ENCODE measurements at places on chromosomes 7 and 10.

GRCh38 chr10:31698181-31698830 is 230.3 kb downstream of the ARHGAP12 start:
- DNase-seq, result no peak

DNA sequence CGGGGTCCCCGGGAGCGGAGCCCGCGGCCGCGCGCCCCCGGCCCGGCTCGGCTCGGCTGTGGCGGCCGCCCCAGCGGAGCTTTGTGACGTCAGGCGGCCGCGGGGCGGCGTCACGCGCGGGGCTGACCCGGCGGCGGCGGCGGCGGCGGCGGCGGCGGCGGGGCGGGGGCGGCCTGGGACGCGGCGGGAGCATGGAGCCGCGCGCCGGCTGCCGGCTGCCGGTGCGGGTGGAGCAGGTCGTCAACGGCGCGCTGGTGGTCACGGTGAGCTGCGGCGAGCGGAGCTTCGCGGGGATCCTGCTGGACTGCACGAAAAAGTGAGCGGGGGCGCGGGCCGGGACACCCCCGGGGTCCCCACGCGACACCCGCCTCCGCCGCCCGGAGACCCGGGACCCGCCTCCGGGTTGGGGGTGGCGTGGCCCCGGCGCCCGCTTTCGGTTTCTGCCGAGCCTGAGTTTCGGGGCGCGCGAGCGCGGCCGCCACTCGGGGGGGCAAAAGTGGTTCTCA is at the start of gene PWWP2B:
Gene PWWP2B (plus strand): TSS at position 165 of the 506 bp plus-strand sequence. CDS start 27 bp downstream, at position 192.
- DNase-seq, result peak; percentile 62

GRCh38 chr10:8052341-8052955 is 2.0 kb upstream of the GATA3 start:
- no peak for DNase-seq

DNA sequence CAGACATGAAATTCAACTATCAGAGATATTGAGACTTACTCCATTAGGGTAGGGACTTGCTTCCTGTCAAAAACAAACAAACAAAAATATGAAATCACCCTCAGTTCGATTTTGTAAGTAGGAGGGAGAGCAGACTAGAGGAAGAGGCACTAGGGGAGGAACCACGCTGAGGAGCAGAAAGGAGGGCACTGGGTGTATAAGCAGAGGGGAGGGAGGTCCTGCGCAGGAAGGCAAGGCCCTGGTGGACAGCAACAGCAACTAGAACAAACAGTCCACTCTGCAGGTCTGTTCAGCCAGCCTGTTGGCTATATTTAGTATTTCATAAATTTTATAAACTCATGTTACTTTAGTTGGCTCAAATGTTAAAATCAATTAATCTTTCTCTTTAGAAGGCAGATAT is 937.1 kb upstream of the C7orf33 start:
- no peak for DNase-seq

DNA sequence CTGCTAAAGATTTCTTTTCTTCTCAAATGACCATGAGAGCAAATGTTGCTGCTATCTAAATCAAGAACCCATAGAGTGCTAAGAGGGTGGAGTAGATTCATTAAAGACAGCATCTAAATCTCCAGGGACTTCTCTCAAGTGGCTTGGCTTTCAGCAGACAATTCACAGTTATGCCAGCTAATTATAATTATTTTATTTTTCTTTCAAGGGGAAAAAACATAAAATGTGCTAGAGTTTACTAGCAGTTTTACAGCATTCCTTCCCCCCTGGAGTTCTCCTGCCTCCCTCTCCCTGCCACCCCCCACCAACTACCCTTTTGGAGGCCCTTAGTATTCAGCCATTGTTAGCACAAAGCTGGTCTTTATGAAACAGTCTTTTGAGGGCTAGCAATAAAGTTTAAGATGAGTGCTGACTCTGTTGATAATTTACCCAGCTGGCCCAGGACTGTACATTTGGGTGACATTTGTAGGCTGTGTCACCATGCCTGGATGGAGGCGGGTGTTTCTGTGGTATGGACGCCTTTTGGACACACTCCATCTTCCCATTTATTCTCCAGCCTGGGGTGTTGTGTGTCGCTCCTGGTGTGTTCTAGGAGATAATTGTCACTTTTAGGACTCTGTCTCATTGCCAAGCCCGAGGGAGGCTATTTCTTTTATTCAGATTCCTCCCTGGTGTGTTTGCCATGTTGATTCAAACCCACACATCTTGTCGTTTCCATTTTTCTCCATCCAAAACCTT is 160.2 kb downstream of the CREB5 start:
- DNase-seq, result no peak

DNA sequence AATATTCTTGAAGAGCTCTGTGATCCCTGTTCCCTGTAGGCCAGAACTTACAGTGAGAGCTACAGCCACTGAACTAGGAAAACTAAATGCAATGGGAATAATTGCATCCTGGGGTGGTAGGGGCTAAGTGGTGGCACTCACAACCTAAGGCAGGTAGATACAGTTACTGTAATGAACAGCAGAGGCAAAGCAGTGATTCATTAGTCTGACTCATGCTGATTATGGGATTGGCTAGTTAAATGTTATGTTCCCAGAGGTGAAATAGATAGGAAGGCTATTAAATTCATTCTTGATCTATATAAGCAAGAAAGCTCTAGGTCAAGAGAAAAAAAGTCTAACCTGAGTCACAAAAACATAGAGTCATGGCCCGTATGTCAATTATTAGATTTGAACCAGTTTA is 173.1 kb upstream of the MALRD1 start:
- DNase-seq, result no peak

DNA sequence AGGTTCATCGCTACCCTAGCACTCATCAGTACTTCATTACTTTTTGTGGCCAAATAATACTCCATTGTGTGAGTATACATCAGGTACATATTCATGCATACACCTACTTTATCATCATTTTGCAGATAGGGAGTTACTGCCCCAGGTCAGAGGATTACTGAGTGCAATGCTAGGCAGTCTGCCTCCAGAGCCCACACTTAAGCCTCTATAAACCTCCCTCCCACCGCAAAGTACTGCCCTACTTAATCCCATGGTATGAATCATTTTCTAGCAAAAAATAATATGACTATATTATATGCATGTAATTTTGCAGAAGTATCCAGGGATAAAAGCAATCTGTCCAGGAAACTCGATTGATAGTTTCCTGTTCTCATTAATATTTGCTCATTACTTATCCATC is 194.3 kb downstream of the GRID1 start:
- no peak for DNase-seq

GRCh38 chr7:134212576-134213546 is 85.7 kb downstream of the LRGUK start:
- DNase-seq, result no peak

GRCh38 chr10:68516766-68517165 is 10.6 kb downstream of the SLC25A16 start:
- no peak for DNase-seq

DNA sequence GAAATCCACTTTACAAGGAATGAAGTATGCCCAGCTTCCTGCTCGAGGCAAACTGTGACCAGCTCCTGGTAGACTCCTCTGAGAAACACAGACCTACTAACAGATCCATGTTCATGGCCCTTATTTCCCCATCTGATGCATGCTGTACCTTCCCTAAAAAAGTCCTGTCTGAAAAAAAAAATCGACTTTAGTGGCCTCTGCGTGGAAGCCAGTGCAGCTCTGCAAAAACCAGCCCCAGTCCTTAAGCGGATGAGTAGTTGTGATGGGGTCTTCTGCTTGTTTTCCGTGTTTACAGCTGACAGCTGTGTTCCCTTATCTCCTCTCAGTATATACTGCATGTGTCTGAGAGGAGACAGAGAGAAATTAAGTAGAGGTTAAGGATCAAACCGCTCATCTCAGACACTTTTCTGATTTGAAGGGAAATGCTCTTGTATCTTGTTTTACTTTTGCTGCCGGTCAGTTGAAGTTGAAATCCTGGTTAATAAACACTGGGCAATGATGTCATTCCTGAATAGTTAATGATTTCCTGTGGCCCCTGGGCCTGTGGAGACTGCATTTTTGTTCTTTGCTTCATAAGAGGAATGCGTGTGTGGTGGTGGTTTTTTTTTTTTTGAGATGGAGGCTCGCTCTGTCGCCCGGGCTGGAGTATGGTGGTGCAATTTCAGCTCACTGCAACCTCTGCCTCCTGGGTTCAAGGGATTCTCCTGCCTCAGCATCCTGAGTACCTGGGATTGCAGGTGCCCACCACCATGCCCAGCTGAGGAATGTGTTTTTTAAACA is 67.6 kb downstream of the DOCK1 start:
- DNase-seq, result no peak

DNA sequence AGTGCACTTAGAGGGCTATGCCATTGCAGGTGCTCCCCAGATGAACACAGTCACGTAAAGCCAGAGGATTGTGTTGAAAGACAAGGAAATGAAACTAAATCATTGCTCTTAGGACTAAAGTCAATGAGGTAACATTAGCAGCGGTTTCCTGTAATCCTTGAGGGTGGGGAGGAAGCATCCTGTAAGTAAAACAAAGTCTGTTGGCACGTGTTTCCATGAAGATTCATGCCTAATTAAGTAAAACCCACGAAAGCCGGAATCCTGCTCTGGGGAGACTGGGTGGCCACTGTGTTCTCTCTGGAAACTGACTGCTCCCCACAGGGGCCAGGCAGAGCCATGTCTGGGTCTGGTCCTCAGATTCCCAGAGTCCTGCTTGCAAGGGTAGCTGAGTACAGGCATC is 18.3 kb downstream of the STEAP1B start:
- no peak for DNase-seq

DNA sequence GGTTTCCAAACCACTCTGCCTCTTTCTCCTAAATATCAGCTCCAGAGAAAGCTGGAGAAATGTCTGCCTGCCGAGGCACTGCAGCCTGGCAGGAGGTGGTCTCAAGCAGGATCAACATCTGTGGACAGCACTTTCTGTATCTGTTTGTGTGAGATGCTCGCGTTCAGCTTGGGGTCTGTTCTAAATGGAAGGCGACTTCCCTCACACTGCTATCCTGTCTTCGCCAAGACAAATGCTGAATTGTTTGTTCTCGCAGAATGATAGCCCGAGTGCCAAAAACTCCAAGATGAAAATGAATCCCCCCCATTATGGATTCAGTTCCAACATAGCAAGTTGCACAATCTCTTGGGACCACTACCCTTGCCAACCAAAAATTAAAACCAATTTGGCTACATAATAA is 72.2 kb upstream of the PALS2 start:
- no peak for DNase-seq

DNA sequence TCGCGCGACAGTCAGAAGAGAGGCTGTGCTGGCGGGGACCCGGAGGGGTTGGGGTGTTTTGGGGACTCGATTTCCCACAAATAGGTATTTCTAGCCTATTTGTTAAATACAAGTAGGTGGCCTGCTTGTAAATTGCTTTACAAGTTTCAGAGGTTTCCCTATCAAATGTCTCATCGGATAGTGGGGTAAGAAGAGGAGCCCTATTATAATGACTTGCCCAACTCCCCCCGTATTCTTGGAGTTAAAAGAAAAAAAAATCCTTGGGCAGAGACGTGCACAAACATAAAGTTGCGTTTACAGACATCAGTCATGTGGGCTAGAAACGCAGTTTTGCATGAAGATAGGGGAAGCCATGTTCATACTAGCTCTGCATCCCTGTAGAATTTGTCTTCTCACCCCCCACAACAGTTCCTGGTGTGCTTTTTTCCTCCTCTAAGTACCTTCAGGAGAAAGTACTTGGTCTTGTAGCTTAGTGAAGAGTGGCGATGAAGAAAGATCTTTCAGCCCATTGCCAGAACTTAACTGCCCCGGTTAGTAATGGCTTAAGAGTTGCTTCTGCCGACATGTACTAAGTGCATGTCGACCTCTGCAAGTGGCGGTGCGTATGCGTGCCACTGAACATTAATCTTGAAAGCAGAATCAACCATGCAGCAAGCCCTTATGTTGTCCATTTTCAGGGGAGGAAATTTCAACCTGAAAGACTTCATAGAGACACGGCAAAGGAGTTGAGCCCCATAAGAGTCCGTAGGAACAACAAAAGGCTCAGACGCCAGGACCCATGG is 832 bp upstream of the TIAL1 start:
- DNase-seq, result no peak

DNA sequence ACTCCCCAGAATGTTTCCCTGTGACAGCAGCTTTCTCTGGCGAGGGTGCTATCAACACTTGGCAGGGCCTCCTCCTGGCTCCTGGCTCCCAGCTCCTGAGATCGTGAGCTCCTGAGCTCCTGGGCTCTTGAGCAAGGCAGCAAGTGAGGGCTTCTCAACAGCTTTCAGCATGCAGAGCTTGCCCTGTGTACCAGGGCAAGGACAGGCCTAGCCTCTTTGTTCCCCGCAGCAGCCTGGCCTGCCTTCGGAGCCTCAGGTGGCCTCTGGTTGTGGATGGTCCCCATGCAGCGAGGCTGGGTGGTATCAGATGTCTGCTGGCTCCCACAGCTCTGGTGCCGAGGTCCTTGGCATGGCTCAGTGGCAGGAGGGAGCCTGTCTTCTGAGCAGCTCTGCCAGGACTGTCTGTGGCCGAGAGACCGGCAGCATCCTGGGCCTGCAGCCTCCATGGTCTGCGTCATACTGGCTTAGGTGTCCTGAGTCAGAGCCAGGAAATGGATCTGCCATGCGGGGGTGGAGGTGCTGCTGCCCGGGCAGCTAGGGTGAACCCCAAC is 44.2 kb downstream of the ZMIZ1 start:
- no peak for DNase-seq

GRCh38 chr10:119657725-119658124 is 6.5 kb downstream of the BAG3 start:
- DNase-seq, result no peak

- no peak for DNase-seq
These were observed 18.6 kb downstream of the RABGEF1 start for GRCh38 chr7:66758950-66759628.
